ENCODE measurements at places on chromosomes 11 and 22.

GRCh38 chr11:70498171-70498571, 99.8 kb downstream of the CTTN start:
- DNase-seq, result no peak

DNA sequence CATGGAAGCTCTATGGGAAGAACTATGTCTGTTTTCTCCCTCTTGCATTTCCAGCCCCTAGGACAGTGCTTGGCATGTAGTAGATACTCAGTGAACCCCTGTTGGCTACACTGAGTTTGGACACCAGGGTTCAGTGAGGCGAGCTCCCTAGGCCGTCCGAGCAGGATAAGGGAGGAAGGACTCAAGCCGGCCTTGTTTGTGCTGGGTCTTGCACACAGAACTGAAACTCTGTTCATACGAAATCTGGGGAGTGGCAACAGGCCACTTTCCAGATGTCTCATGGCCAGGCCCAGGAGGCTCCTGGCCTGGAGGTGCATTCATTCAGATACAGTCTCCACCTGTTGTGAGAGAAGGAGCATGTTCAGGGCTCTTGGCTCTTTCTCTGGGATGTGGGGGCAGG, 23.6 kb upstream of the LMO1 start:
- DNase-seq, result no peak

DNA sequence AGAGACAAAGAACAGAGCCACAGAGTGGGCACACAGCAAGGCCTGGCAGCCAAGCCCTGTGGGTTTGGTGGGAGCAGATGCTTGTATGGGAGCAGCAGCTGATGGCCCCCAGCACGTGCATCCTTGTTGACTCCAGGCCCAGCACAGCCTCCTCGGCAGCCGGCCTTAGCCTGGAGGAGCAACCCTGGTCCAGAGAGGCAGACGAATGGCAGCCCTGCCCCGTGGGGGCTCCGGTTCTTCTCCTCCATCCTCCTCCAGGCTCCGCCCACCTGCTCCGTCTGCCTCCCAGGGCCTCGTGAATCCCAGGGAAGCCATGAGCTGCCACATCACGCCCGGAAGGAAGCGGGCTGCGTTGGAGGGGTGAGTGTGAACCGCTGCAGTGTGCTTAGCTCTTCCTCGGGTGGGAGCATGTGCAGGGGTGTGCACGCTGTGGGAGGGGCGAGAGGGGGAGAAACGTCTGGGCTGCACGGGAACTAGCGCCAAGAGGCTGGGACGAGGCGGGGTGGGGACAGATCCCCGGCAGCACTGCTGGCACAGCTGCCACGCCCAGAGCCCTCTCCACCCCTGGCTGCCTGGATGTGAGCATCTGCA, 36.3 kb upstream of the JAM3 start:
- DNase-seq, result no peak

- DNase-seq, result no peak
Observed at GRCh38 chr22:31983911-31984656, 39.7 kb downstream of the YWHAH start.

Measured in activated naive CD4-positive, alpha-beta T cell treated with Interleukin-2 at 50 U/mL for 16 hours (primary cell).